ENCODE measurements at places on chromosomes 11 and 22. TPM values are rescaled to one million over a fixed set of nuclear protein-coding genes. Genes with fewer than 3 reads are reported as not detected.

Gene CHRM4
- total RNA-seq, result 8.5 TPM

GRCh38 chr11:17762309-17762974 lies 27.9 kb downstream of the KCNC1 start:
- no peak for DNase-seq

Gene GVQW3
- 14.8 TPM for total RNA-seq

Gene PKP3
- not detected for total RNA-seq

DNA sequence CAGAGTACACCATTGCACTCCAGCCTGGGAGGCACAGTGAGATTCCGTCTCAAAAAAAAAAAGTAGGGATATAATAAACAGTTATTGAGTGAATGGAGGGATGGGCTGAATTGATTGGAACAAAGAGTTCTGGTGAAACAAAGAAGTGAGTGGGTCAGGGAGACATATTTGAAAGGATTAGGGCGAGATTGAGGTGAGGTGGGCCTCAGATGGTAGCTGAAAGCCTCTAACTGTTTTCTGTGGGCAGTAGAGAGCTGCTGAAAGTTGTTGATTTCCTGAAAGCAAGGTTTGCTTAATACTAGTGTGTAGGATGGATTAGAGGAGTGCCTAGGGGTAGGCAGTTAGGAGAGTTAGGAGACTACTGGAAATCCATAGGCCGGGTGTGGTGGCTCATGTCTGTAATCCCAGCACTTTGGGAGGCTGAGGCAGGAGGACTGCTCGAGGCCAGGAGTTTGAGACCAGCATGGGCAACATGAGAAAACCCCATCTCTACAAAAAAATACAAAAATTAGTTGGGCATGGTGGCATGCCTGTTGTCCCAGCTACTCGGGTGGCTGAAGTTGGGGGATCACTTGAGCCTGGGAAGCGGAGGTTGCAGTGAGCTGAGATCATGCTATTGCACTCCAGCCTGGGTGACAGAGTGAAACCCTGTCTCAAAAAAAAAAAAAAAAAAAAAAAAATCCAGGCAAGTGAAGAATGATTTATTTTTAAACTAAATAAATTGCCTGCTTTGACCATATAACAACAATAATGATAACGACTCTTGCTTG lies 41.4 kb upstream of the PTPRJ start:
- DNase-seq, result no peak

Gene PRDM10
- total RNA-seq, result 19.8 TPM

Gene UQCC3
- total RNA-seq, result 5.7 TPM

DNA sequence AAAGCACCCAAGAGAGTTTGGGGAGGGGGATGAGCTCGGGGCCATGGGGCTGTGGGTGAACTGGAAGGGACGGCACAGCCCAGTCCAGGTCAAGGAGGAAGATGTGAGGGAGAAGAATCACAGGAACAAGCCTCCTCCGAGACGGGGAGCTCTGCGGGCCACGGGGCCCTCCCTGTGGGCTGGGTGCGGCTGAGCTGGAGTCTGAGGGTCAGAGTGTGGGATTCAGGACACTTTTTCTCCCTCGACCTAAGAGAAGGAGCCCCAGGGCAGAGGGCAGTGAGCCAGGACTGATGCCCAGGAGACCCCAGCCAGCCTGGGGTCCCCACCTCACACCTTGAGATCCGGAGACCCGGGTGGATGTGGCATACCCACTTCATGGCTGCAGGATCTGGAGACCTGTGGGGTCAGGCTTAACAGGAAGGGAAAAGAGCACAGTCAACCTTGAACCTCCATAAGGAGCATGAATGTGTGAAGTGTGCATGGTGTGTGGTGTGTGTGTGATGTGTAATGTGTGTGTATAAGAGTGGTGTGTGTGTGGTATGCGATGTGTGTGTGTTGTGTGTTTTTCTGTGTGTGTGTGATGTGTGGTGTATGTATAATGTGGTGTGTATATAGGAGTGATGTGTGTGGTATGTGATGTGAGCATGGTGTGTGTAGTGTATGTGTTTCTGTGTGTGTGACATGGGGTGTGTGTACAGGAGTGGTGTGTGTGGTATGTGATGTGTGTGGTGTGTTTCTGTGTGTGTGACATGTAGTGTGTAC lies 504.6 kb downstream of the BRD1 start:
- no peak for DNase-seq

Gene PAMR1
- 10.6 TPM for total RNA-seq

DNA sequence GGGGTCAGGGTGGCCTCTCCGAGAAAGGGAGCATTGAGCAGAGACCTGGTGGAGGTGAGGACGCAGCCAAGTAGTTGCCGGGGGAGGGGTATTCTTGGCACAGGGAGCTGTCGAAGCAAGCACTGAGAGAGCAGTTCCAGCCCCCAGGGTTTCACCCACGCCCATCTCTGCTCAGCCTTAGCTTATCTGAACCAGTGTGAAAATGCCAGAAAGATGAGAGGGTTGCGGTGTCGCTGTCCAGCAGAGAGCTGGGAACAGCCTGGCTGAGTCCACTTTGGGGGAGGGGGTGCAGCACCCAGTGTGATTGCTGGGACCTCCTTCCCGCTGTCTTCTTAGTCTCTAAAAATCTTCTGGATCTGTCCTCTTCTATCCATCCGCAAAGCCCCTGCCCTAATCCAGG lies 123.3 kb upstream of the TBCEL start:
- DNase-seq, result no peak

- DNase-seq, result peak; percentile 82
Observed at GRCh38 chr22:37802310-37803194, 5.2 kb upstream of the GCAT start.

DNA sequence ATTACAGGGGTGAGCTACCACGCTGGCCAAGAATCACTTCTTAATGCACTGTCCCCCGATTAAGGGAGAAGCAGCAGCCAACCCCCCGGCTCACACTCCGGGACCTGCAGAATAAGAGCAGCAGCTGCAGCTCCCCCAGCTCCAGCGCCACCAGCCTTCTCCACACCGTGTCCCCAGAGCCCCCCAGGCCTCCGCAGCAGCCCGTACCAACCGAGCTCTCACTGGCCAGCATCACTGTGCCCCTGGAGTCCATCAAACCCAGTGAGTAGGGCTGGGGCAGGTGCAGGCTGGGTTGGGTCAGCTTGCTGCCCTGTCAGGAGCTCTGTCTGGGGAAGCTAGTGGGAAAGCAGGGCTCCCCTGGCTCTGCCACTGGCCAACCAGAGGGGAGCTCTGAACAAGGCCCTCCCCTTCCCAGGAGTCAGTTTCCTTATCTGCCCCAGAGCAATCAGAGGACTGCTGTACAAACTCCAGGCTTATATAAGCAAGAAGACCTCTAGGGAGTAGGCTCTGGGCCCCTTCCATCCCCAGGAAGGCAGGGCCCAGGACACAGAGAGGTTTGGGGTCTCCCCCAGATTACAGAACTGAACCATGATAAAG lies 8.5 kb upstream of the SH3BP1 start:
- no peak for DNase-seq

Gene AHNAK
- 4.5 TPM for total RNA-seq

DNA sequence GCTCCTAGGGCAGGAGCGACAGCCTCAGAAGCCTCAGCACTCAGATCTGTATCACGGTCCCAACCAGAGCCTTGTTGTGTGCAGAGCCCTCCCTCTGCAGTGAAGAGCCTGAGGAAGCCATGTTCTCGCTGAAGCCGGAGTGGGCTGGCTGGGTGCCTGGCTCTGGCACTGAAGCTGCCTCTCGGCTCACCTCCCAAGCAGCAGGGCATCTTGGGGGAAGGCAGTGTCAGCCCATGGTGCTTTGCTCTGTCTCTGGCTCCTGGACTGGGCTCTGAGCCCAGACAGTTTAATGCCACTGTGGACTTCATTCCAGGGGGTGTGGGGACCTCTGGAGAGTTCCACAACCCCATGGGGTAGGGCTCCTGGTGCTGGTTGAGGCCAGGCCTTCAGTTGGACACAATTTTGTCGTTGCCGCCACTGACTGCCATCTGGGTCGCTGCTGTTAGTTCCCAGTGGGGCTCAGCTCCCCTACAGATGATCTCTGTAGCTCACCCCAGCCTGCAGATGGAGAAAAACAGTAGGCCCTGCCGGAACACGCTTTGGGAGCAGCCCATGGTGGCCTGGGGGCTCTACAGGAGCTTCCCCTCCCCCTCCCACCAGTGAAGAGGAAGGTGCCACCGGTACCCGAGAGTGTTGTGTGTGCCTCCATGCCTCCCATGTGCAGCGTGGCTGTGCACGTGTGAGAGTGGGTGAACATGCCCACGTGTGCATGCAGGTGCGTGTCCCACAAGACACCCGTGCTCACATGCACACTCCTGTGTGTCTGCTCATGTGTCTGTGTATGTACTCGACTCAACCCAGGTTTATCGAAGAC lies 86.5 kb upstream of the B3GAT1 start:
- DNase-seq, result no peak

DNA sequence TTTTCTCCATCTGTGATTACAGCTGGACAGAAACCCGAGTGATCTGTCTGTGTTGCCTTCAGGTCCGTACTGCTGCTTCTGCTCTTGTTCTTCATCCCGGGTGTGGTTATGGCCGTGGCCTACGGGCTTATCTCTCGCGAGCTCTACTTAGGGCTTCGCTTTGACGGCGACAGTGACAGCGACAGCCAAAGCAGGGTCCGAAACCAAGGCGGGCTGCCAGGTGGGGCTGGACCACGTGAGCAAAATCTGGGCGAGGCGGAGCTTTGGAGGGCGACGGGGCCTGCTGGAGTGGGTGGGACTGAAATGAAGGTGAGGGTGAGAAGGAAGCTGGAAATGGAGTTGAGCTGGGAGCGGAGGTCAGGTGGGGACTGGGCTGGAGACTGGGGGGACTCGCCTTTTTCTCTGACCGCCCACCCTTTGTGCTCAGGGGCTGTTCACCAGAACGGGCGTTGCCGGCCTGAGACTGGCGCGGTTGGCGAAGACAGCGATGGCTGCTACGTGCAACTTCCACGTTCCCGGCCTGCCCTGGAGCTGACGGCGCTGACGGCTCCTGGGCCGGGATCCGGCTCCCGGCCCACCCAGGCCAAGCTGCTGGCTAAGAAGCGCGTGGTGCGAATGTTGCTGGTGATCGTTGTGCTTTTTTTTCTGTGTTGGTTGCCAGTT lies 11.1 kb downstream of the CCKBR start:
- no peak for DNase-seq

DNA sequence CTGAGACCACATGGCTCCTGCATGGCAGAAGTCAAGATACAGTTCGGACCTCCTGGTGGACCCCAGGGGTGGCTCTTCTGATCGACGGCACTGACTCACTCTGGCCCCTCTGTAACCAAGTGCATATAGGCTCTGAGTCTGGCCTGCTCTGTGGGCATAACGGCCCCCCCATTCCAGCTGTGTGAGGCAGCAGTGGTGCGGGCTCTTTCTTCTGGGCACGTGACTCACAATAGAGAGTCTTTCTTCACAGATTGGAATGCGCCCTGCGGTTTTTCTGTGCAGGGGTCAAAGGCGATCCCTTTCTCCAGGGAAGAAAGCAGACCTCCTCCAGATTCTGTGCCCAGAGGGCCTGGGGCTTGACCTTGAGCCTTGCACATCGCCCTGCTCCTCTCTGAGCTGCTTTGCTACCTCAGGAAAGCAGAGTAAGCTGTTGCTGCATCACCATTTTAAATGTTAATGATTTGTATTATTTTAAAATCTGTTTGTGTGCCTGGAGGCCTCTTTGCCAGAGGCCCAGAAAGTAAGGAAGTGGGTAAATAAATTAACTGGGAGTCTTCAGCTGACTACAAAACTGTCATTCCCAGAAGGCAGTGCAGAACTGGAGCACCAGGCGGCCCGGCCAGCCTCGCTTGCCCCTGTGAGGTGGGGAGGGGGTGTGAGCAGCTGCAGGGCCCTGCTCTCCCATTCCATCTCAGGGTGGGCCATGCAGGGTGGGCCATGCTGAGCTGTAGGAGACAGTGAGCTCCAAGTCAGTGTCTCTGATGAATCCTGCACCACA lies 199.0 kb downstream of the GRIK4 start:
- no peak for DNase-seq

DNA sequence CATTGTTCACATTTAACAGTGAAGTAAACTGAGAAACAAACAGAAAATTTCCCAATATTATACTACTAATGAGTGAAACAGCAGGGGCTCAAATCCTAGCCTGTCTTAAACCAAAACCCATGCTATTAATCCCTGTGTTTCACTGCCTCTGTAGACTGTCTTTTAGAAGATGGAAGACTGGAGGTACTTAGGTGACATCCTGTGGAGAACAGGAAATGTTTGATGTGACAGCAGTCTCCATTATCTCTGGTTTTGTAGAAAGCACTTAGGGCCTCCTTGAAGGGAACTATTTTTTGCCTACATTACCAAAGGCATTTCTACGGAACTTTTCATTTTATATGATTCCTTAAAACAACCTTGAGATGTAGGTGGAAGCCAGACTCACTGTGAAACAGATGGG lies 288.1 kb upstream of the SORL1-AS1 start:
- DNase-seq, result no peak

Gene GGT5
- 10.7 TPM for total RNA-seq

DNA sequence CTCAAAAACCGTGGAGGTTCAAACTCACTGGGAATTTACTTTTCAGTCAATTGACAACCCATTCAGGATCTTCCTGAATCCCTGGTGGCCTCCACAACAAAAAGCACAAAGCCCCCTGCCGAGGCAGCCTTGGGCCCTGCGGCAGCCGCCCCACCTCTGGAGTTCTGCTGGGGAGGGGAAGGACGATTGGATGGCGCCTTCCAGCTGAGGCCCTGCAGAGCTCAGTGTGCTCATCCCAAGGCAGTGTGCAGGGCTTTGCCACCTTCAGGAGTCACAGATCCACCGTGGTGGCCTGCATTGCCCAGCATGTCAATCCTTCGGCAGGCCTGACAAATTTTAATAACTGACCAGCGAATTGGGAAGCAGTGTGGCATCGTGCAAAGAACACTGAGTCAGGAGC lies 7.4 kb downstream of the ZFTA start:
- peak; percentile 44 for DNase-seq

GRCh38 chr11:14380947-14381561 lies 22.1 kb upstream of the RRAS2 start:
- DNase-seq, result peak; percentile 74

DNA sequence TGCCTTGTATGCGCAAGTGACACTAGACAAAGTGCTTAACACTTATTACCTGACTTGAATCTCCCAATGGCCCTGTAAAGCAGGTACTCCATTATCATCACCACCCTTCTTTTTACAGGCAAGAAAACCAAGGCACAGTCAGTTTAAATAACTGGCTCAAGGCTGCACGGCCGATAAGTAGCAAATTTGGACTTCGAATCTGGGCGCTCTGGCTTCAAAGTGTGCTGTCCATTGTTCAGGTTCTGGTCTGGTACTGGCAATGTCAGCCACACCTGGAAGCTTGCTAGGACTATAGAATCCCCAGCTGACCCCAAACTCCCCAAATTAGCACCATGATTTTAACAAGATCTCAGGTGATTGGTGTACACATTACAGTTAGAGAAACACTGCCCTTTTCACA lies 19.3 kb upstream of the EHF start:
- no peak for DNase-seq

Gene FAM181B
- 0.47 TPM for total RNA-seq

- DNase-seq, result no peak
Observed at GRCh38 chr11:60459345-60459744, 3.7 kb downstream of the MS4A1 start.

GRCh38 chr11:10751581-10751940 lies 515 bp downstream of the CTR9 start:
- DNase-seq, result no peak

- no peak for DNase-seq
Observed at GRCh38 chr11:95469258-95469657, 238.3 kb upstream of the SESN3 start.

Gene TCN2
- 4.1 TPM for total RNA-seq

Data from glutamatergic neuron (in vitro differentiated cells).